ENCODE measurements at places on chromosomes 12 and 14.
A peak's percentile ranks its signal among the peaks of the same experiment; 100 is the strongest.

- no peak for DNase-seq
Observed at GRCh38 chr14:25630447-25630846, 580.5 kb upstream of the STXBP6 start.

- DNase-seq, result no peak
Observed at GRCh38 chr14:103319422-103319821, 14.6 kb upstream of the EIF5 start.

GRCh38 chr14:73591690-73592449 is at the start of gene ACOT4:
Gene ACOT4 (plus strand): TSS chr14:73591873. CDS start chr14:73591960, 87 bp downstream.
- DNase-seq, result peak; percentile 38

GRCh38 chr12:20547816-20548575 is 147.1 kb upstream of the SLCO1C1 start:
- DNase-seq, result no peak

- DNase-seq, result no peak
Observed at GRCh38 chr12:106392759-106393158, 35.2 kb downstream of the POLR3B start.

GRCh38 chr12:32158525-32158924 is 51.9 kb downstream of the BICD1 start:
- no peak for DNase-seq

DNA sequence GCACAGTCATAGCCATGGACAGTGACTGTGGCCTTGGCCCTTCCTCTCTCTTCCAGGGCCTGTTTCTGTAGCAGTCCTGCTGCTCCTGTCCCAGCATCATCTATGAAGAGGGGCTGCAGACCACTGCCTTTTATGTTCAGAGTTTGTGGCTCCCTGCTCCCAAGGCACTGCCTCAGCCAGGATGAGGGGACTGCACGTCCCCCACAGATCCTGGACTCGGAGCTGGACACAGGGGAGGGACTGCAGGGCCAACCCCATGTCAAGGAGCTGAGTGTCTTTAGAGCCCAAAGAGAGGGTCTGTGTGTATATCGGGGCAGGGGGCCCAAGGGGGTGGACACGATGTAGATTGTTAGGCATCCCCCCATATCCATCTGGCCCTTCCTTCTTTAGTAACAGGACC is 60.6 kb upstream of the DIO3 start:
- DNase-seq, result no peak

- DNase-seq, result no peak
Observed at GRCh38 chr14:91339671-91340369, 77.8 kb downstream of the CCDC88C start.

GRCh38 chr12:26126340-26127284 is 1.8 kb upstream of the BHLHE41 start:
- DNase-seq, result peak; percentile 14

DNA sequence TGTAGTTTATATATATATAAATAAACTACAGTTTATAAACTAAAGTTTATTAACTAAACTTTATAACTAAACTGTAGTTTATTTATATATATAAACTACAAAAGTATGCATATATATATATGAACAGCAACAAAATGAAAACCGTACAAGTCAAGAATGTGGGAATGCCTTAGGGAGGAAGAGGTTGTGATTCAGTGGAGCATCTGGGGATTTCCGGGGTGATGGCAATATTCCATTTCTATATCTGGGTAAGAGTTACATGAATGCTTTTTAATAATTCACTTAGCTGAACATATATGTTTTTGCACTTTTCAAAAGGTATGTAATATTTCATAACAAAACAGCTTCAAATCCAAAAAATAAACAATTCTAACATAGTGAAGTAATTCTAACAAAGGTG is 30.1 kb upstream of the CAND1 start:
- no peak for DNase-seq

- no peak for DNase-seq
Observed at GRCh38 chr12:121034616-121035305, 4.3 kb downstream of the OASL start.

DNA sequence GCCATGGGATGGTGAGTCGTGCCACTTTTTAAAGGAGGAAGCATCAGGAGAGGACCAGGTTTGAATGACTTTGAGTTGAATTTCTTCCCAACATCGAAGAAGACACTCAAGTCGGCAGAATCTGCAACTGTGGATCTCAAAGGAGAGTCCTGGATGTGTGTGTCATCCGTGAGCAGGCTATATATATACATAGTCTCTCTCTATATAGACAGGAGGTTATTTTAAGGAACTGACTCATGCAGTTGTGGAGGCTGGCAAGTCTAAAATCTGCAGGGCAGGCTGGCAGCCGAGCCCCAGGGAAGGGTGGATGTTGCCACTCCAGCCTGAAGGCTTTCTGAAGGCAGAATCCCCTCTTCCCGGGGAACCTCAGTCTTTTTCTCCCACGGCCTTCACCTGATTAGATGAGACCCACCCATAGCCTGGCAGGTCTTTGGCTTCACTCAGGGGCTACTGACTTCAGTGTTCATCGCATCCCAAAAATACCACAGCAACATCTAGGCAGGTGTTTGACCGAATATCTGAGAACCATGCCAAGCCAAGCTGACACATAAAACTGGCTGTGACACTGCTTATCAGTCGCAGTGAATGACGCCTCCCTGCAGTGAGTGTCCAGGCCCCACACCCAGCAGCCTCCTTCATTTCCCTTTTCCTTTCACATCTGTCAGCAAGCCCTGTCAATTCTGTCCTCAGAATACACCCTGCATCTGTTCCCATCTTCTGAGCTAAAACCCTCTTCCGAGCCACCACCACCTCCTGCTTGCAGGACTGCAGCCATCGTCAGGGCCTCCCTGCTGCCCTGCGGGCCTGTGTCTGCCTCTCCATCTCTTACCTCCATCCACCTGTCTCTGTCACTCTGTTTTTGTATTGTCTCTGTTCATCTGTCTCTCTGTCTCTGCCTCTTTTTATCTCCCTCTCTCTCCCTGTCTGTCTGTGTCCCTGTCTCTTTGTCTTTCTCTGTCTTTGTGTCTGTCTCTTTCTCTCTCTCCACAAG is 54.0 kb downstream of the ZNF664 start:
- DNase-seq, result no peak

DNA sequence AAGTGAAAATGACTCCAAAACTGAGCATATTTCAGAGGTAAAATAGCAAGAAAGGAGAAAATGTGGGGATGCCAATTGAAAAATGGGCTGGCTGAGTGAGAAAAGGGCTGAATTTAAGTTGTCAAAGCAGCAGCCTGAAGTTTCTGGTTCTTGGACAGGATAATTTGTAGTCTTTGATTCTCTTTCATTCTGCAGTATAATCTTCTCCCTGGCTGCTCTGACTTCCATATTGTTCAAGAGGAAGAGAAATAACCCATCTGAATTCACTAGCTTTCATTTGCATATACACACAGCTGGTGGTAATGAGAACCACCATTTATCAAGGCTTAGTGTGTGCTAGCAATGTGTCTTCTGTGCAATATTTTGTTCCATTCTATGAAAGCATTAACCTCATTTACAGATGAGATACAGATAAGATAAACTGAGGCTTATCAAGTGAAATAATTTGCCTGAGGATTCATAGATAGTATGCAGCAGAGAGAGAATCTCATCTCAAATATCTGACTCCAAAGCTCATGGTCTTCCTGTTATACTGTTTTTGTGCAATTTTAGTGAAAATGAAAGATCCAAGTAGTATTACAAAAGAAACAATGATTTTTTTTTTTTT is 184.2 kb downstream of the TMTC2 start:
- DNase-seq, result no peak

- no peak for DNase-seq
Observed at GRCh38 chr14:34259996-34260395, 202.0 kb downstream of the SPTSSA start.

GRCh38 chr14:105700622-105701288 is 174.4 kb downstream of the TMEM121 start:
- DNase-seq, result no peak

GRCh38 chr14:34851395-34851794 is 23.8 kb downstream of the BAZ1A start:
- DNase-seq, result no peak

- DNase-seq, result no peak
Observed at GRCh38 chr14:71701990-71702389, 230.2 kb upstream of the RGS6 start.

- DNase-seq, result no peak
Observed at GRCh38 chr14:91997492-91997891, 42.4 kb downstream of the TRIP11 start.

GRCh38 chr14:58118097-58118815 is 33.8 kb downstream of the ARMH4 start:
- no peak for DNase-seq

GRCh38 chr14:22213120-22213519 is 375.9 kb downstream of the DAD1 start:
- no peak for DNase-seq

DNA sequence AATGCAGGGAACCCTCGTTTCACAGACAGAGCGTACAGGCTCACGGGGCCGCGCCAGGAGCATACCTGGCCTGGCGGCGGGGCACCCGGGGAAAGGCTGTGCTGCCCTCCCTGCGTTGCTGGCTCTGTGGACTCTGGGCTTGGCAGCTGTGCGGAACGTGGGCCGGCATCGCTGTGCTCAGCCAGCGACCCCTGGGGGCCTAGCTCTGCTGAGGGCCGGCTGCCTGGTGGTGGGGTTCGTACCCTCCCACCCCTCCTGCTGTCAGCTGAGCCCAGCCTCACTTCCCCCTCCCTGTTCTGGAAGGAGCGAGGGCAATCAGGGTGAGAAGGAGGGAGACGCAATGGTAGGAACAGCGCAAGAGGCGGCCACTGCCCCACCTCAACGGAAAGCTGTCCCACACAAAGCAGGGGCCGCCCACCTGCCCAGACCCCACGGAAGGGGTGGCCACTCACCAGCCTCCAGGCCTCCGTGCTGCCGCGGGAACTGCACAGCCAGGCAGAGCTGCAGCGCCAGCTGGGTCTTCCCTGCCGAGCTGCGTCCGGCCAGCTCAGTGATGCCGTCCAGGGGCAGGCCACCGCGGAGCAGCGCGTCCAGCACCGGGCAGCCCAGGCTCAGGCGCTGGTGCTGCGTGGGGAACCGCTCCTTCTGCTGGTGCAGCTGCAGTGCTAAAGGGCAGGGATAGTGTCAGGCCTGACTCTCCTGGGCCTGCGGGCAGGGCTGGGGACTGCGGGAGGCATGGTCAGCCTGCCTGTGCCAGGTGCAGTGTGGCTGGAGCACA is 8.5 kb downstream of the XRCC3 start:
- DNase-seq, result no peak

DNA sequence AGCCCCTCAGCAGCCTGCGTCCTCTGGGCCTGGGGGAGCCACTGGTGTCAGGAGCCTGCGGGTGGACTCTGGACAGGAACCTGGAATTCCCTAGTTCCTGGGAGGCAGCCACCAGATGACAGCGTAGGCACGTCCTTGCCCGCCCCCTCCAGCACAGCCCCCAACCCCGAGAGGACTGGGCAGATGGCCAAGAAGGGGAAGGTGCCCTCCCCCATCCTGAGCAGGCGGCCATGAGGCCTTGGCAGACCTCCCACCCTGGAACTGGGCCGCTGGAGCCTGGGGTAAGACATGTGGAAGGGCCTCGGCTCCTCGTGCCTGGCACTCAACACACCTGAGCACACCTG is 60.4 kb upstream of the FBRSL1 start:
- DNase-seq, result no peak

DNA sequence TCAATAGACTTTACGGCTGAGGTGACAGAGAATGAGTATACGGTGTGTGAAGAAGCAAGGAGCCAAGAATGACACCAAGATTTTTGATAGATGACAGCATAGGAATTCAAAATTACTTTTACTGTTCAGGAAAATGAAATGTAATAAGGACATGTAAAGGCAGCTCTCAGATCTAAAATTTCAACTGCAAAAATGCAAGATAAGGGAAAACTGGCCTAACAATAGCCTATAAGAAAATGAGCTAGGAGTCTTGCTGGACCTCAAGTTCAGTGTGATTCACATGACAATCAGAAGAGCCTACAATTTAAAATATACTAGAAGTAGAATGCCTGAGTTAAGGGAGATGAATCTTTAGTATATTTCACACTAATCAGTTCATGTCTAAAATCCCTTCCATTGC is 102.0 kb downstream of the RPS29 start:
- no peak for DNase-seq

DNA sequence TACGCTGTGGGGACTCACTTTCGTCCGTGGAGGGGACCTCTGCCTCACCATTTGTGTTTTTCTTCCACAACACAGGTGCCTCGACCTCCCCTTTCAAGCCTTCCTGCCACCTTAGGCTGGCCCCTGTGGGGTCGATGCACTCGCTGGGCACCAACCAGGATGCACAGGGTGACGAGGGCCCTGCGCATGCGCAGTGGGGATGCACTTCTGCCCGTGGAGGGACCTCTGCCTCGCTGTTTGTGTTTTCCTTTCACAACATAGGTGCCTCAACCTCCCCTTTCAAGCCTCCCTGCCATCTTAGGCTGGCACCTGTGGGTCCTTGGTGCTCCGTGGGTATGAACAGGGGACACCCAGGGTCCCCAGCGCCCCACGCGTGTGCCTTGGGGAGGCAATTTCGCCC is 356.8 kb downstream of the ALG10 start:
- no peak for DNase-seq

GRCh38 chr12:84874825-84875139 is 37.8 kb downstream of the SLC6A15 start:
- DNase-seq, result no peak

- no peak for DNase-seq
Observed at GRCh38 chr14:101855958-101856357, 94.4 kb downstream of the PPP2R5C start.

DNA sequence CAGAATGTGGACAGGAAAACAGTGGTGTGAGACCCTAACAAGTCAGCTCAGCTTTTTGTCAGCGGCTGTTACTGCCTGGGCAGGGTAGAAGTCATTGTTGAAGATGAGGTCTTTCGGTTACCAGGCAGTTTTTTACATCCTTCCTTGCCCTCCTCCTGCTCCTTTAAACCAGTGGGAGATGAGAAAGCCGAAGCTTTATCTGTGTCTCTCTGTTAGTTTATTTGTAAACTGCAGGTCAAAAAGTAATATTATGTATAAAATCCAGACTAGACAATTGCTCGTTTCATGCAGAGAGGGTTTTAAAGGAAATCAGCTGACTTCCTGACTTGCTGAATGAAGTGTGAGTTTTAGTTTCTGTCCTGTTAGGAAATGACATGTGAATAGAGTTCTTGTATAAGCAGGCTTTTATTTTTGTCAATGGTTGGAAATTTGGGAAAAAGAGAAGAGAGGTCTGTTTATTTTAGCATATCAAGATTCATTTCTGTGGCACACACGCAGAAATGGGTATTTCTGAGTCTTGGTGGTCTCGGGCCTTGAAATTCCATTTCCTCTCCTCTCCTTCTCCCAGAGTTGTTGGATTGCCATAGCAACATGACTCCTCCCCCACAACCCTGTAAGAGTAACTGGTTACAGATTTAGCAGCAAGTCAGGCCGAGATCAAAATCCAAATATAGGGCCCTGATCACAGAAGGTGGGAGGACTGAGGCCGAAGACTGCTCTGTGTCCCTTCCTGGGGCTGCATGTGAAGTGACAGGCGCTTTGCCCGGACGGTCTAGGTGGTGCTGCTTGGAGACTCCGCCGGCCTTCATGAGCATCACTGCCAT is 60.8 kb downstream of the SAMD4A start:
- no peak for DNase-seq

- DNase-seq, result peak; percentile 32
Observed at GRCh38 chr12:54082397-54082892, 28.8 kb downstream of the HOXC4 start.

DNA sequence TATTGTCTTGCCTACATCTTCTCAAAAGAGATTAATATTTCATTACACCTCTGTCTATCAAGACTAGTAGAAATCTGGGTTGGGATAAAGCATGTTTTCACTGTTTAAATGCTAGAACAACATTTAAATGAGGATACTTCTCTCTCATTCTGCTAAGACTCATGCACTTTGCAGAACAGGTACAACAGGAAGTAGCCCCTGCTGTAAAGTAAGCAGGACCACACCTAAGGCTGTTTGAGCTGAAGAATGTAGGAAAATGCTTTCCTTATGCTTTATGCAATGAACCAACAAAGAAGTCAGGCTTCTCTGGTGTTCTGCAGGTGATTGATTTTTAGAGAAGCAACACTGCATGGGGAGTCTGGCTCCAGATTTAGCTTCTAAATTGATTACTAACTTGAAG is 89.4 kb downstream of the PAX9 start:
- DNase-seq, result no peak
